IPS-NIHi11 (cell line): ENCODE measurements at places on chromosomes 6 and 20.

GRCh38 chr6:16947375-16948015, 154.4 kb upstream of the STMND1 start:
- DNase-seq, result peak; percentile 49

DNA sequence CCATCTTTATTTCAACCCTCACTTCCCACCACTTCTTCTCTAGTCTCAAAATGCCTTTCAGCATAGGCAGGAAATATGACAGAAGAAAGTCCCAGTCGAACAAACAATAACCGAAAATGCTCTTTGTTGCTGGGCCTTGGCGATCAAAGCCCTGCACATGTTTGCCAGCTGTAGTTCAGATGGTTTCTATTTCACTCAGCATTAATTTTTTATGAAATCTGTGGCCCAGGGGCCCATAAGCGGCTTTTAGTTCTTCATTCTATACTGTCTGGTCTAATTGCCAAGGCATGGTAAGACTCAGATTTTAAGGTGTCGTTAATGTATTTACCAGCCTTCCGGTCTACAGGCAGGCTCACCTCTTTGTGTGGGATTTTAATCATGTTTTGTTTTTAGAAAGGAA, 10.9 kb upstream of the F13A1 start:
- no peak for DNase-seq

GRCh38 chr20:35087791-35088190, 4.8 kb downstream of the TRPC4AP start:
- DNase-seq, result no peak

- peak; percentile 56 for DNase-seq
Observed at GRCh38 chr6:79949233-79949632, 1.9 kb upstream of the ELOVL4 start.

DNA sequence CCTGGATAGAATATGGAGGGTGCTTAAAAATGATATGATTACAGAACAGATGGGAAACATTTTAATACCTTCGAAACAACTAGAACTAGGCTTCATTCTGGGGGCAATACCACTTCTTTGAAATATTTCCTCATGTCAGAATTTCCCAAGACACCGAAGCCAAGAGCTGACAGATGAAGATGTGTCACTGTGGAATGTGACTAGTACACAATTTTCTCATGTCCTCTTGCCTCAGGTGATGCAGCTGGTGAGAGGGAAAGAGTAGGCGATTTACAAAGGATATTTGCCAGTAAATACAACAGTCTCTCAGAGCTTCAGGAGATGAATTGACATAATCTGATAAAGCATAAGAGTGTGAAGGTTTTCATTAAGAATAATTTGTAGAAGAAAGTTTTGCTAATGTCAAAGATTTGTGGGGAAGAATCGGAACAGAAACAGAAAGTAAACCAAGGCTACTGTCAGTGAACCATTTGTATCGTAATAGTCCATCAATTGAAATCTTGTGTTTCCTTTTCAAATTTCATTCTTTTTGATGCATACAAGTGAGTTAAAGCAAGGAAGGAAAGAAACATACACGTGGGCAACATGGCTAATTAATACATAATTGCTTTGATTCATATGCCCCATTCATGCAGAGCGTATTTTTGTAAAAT, 164.7 kb upstream of the CCN2 start:
- DNase-seq, result no peak

GRCh38 chr6:101545191-101545590, 151.7 kb downstream of the GRIK2 start:
- DNase-seq, result no peak

DNA sequence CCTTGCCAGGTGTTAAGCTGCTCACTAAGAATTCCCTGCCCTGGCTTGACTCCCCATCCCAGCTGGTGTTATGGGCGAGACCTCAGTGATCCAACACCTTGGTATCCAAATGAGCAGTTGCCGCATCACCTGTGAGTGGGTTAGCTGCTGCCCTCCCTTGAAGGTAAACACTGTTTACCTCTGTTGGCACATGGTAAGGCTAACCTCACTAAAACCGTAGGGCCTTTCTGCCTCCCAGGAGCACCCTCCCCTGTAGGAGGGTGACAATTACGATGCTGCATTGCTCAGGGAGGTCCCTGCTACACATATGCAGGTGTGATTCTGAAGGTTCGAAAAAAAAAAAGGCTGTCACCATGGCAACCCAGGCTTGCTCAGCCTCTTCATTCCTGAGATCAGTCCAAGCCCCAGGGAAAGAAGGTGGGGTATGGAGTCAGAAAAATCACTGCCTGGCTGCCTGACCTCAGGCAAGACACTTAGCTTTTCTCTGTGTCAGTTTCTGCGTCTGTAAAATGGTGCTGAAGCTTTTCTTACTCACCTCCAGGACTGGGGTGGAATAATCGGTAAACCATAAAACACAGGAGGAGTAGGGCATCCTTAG, 19.5 kb downstream of the PNPLA1 start:
- DNase-seq, result peak; percentile 70
